NCI-H1930 (cell line): ENCODE measurements at places on chromosomes 5 and 9.

DNA sequence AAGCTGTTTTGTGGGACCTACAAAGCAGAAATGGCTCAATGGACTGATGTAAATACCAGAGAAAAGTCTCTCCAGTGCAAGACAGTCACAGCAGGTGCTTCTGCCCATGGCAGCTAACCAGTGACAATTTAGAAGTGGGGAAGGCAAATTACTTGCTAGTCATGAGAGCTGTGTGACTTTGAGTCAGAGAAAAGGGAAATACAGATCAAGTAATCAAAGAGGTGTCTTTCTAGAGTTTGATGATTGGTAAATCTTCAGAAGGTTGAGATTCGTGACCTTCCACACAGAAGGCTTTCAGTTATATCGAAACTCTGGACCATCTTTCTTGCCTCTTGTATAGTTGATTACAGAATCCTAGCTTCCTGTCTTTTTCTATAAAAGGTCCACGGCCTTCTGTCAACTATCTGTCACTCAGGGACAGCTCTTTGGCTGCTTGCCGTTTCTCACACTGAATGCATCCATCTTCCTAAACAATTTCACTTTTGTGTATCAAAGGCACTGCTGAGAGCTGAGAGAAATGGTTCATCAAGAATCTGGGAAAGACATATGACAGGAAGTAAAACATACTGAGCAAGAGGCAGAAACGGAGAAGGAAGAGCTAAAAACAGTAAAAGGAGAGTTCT, 993.9 kb upstream of the ACO1 start:
- DNase-seq, result no peak

GRCh38 chr9:136362450-136362784, 1.1 kb downstream of the DNLZ start:
- DNase-seq, result no peak

- DNase-seq, result no peak
Measured at GRCh38 chr9:19379283-19379682, 753 bp downstream of the RPS6 start.

DNA sequence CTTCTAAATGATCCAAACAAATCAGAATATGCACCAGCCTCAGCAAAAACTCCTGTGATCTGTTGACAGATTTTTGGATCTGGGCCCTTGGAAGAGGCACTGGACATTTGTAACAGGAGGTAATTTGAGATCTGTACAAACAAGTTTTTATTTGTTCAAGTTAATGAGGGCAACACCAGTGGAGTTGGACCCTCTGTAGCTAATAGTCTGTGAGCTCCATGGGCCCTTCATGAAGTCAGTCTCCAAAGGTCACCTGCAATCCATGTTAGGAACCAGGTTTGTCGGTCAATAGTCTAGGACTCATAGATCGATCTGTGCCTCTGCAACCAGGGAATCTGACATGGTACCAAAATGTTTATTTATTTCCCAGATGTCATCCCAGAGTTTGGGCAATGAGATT, 40.9 kb downstream of the PAM start:
- DNase-seq, result peak; percentile 41

GRCh38 chr5:78355561-78355960, 4.9 kb upstream of the SCAMP1 start:
- no peak for DNase-seq

DNA sequence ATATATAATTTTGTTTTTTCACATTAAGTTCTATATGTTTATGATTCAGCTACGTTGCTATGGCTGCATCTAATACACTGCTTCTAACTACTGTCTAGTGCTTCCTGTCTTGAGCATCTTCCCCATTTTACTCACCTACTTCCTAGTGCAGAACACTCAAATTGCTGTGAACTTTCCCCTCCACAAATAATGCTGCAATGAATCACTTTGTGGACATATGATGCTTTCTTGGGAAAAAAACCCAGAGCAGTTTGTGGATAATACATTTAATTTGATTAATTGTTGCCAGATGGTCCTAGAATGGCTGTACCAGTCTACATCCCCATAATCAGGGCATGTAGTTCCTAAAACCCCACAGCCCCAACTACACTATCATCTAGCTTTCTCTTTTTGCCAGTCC, 18.5 kb downstream of the CD180 start:
- DNase-seq, result no peak

DNA sequence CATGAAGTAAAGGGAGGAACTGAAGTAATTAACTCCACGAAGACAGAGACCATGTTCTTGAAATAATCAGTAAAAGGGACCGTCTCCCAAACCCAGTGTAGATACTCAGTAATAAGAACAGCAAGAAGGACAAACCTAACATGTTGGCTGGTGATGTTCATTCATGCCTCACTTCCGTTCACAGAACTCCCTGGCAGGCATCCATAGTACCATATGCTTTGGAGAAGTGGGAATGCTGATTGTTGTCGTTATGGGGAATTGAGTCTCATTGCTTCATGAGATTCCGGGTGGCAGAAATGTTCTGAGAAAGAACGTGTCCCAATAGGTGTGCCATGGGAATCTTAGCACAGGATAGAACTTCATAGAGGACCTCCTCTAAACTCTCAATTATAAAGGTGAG, 452.3 kb downstream of the ZSWIM6 start:
- no peak for DNase-seq

- DNase-seq, result no peak
Measured at GRCh38 chr5:119019949-119020348, 31.6 kb upstream of the DTWD2 start.

GRCh38 chr5:135739383-135739981, 95.0 kb upstream of the SLC25A48 start:
- DNase-seq, result no peak

DNA sequence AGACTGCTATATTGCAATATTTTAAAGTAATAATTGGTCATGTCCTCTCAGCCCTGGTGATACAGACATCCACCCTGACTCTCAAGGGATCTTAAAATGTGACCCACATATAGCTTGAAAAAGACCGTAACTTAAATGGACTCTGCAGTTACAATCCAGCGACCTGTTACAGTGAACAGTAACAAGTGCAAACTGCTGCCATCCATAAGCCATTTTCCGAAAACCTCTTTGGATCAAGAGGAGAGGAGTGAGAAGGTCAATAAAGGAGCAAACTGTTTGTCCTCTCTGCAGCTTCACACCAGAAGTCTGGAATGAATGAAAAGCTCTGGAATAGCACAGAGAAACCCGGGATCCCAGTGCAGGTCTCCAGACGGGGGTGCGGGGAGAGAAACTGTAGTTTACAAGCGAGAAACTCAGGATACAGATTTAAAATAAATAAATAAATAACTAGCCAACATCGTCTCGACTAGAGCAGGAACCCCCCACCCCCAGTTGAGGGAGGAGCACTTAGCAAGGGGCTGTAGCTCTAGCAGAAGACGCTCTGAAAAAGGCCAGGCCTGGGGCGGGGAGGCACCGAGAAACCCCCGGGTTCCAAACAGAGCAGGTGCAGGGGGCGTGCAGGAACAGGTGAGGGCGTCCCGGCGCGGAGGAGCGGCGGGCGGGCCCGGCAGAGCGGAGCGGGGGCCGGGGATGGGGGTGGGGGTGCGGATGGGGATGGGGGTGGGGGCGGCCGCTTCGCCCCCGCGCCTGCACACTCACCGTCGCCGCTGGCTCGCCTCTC, 572 bp downstream of the ZDHHC21 start:
- DNase-seq, result peak; percentile 52

DNA sequence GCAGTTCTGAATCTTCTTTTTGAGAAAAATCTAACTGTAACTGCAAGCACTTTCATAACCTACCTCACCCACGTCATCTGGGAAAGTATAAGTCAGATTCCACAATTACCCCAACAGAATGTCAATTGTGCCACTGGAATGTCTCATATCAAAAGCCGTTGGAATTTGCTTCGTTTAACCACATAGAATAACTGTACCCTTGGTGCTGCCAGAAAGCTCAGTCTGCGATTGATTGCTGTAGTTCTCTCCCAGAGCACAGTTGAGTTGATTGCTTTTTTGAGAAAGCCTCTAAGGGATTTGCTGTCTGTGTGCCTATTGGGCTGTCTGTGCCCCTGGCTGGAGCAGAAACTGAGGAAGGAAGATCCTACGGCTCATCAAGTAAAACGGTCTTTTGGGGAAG, 583.6 kb downstream of the TMEM38B start:
- no peak for DNase-seq
